Fibroblast of the aortic adventitia (primary cell): ENCODE measurements at places on chromosomes 7 and 10. TPM values are rescaled to one million over a fixed set of nuclear protein-coding genes. Genes with fewer than 3 reads are reported as not detected.

GJD4 gene
- 0.09 TPM in 1 of 2 replicates, not detected in the other for total RNA-seq

ANKRD1 gene
- 1.4 and 4.9 TPM in 2 replicates for total RNA-seq

CROT gene
- 25.9 and 31.4 TPM in 2 replicates for total RNA-seq

SEPTIN14 gene
- not detected in 2 replicates for total RNA-seq
